WTC11 (cell line): ENCODE measurements at places on chromosomes 5 and 9. TPM values are rescaled to one million over a fixed set of nuclear protein-coding genes. Genes with fewer than 3 reads are reported as not detected.

DNA sequence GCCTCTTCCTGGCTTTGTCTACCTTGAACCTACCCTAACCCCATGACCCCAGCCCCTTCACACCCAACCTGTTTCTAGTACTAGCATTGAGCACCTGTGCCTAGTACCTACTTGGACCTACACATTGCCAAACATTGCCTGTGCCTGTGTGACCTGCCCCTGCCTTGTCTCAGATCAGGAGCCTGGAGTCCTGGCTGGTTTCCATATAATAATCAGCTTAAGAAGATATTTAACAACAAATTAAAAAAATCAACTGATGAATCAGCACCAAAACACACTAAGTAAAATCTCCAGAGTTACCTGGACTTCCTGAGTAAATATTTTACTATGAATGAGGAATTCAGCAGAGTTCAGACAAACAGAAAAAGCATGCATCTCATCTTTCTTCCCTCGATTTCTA is 17.7 kb downstream of the LPAR1 start:
- no peak for DNase-seq

DNA sequence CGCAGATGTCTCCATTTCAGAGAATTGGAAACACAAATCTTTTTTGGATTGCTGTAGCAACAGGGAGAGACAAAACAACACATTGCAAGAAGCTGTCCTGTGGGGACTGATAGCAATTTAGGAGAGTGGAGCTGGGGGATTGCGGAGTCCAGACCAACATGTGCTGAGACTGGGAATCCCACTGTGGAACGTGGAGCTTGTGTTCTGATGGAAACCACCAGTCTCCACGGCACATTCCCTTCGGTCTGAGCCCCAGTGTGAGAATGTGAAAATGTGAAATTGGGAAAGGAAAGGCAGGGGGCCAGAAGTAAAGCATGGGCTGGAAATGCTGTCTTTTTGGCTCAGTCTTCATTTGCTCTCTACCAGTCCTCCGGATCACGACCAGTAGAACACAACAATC is 348.8 kb upstream of the TNC start:
- DNase-seq = no peak

DNA sequence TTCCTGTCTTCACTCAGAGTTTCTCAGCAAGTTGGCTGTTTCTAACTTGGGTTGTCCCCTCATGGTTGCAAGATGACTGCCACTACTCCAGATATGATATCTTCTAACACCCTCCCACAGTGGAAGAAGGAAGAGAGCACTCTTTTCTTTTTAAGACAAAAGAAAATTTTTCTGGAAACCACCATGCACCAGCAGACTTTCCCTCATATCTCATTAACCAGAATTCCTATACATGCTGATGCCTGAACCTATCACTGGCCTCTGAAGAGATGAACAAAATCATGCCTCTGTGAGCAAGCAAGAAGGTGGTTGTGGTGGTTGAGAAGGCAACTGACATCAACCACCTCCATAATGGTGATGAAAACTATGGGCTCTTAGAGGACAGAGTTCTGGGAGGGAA is 56.8 kb downstream of the FEM1C start:
- no peak for DNase-seq

DNA sequence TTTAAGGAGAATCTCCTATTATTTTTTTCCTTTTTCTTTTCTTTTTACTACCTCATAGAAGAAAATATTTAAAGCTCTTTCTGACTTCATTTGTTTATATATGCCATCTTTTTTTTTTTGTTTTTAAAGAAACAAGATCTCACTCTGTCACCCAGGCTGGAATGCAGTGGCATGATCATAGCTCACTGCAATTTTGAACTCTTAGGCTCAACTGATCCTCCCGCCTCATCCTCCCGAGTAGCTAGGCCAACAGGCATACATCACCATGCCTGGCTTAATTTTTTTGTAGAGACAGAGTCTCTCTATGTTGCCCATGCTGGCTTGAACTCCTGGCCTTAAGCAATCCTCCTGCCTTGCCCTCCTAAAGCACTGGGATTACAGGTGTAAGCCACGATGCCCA is 59.5 kb downstream of the LNPEP start:
- DNase-seq = no peak

GRCh38 chr9:14888875-14889274 is 21.4 kb downstream of the FREM1 start:
- no peak for DNase-seq

GRCh38 chr5:54621709-54622108 is 104.2 kb downstream of the SNX18 start:
- no peak for DNase-seq

DNA sequence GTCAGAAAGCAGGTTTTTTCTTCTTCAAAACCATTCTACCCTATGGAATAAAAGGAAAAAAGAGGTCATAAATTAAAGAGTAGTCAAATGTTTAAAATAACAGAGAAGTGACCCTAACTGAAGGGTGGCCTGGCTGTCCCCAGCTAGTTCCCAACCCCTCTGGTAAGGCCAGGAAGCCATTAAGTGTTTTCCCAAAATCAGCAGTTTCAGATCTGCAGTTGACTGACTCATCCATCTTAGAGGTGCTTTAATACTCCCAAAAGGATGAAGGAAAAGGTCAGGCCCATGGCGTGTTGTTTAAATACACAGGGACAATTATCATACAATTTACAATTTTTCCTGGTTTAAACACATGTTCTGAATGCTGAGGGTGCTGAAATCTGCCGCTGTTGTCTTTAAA is 47.9 kb upstream of the TBC1D9B start:
- DNase-seq = no peak

DNA sequence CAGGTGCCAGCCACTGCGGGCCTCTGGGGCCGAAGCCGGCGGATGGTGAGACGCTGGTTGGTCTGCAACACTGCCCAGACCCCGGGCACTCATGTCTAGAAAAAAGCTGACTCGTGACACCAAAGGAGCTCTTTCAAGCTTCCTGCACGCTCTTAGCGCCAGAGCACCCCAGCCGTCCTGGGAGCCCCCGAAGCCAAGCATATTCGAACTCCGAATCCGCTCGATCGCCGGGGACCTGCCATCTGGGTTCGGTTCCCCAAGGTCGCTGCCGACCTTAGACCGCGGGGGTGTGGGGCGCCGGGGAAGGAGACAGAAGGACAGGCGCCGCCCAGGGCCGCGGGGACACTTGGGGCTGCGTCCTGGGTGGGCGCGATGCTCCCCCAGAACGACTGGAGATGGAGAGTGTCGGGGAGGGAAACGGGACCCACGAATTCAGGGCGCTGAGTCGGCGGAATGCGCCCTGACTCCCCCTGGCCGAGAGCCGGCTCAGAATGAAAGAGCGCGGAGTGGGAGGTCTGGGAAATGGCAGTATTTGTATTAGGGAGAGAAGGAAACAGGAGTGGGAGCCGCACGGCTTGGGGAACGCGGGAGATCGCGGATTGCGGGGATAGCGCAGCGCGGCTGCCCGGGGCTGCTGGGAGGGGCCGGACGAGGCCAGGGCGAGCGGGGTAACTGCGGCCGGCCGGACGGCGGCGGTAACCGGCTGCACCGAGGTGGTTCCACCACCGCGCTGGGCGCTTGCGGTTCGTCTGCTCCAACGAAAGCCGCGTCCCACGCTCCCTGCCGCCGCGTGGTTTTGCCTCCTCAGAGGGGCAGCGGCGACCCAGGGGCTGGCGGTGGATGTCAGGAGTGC is 20.1 kb upstream of the MARCHF6 start:
- DNase-seq = peak; percentile 65

- DNase-seq = no peak
These were observed 3.7 kb downstream of the HABP4 start for GRCh38 chr9:96453625-96454024.

DNA sequence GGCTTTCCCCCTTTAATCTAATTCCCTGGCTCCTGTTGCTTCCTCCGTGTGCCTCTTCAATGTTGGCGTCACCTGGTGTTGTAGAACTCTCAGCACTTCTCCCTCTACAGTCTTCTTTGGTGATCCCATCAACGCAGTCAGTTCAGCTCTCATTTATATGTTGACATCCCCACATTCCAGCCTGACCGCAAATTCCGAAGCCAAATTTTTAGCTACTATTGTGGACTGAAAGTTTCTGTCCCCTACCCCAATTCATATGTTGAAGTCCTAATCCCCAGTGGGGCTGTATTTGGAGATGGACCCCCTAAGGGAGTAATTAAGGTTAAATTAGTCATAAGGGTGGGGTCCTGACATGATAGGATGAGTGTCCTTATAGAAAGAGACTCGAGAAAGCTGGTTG is 210.6 kb upstream of the ADAMTSL1 start:
- DNase-seq = no peak

DNA sequence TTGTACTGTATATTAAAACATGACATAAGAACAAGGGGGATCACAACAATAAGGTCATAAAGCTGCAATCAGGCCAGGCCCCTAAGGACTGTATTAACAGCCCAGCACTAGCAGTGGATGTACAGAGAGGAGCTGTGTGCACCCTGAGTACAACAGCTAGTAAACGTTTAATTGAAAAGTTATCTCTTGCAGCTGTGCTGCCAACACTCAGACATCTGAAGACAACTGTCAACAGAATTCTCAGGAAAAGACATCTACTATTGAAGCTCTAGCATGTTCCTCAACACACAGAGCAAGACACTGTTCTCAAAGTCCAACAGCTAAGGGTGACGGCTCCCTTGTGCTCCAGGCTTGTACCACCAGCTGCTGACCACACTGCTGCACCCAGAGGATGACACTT is 199.6 kb downstream of the DCP2 start:
- no peak for DNase-seq

DNA sequence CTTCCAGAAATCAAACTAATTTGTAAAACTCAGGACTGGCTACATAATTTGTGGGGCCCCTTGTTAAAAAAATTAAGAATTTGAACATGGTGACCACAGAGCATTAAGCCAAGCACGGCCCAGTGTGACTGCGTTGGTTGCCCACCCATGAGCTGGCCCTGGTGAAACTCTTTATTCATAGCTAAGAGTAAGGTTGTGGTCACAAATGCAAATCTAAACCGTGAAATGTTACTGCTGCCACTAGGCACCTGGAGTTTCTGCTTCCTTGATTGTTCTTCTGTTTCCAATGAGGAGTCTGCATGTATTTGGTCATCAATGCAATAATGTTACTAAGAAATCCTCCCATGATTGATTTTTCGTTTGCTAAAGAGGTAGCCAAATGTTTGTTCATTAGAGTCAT is 4.2 kb downstream of the GCNT1 start:
- no peak for DNase-seq

DNA sequence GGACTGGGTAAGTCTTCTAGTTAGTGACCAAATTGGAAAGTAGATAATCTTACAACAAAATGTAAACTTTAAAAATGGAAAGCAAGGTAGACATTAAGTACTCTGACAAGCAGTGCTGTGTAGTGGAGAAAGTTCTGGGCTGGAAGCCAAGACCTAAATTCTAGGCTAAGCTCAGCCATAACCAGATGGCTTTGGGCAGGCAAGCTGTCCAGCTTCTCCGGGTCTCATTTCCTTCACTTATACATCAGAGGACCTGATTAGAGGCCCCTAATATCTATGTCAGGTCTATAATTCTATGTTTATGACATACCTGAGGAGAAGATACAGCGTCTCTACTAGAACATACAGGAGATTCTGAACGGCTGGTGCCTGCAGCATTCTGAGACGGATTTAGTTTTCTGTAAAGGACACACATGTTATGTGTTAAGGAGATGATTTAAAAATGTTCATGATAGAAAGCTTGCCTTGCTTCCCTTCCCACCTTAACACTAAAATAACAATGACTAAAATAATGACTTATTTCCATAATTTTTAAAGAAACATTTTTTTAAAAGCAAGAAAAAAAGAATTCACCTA is 61.2 kb downstream of the ELL2 start:
- DNase-seq = no peak

DNA sequence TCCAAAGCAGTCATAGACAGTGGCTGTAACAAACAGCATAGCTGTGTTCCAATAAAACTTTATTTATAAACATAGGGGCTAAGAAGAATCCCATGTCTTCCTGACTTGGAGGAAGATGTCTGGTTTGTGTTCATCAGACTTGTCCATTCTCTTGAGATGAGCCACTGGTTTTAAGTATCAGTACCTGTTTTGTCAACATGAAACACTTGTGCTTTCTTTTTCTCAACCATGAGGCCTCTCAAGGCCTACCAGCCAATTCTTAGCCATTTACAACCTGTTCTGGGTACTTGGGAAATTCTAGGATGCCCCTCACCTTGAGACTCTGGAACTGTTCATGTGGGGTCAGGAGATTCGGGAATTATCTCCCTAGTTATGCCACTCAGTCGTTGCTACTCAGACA is 154.3 kb upstream of the PPP1R2B start:
- no peak for DNase-seq

- no peak for DNase-seq
These were observed 15.9 kb downstream of the TLR4 start for GRCh38 chr9:117720066-117720465.

- DNase-seq = no peak
These were observed 90.9 kb downstream of the COL5A1 start for GRCh38 chr9:134732392-134733110.

GRCh38 chr9:5832071-5832537 is 813 bp downstream of the ERMP1 start:
- no peak for DNase-seq

DNA sequence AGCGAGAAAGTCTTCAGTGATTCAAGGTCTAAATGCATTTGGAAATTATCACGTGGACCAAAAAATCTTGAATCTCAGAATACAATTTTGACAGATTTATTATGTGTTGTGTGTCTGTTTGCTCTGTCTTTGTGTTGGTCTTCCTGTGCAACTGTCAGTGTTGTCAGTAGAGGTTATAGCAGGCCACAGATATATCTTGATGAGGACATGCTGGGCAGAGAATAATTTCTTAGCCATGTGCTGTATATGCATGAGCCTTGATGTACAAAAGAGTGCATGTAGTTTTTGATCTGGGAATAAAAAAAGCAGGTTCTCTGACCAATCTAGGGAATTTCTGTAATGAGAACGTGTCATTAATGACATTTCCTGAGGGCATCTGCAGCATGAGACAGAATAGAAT is 57.6 kb downstream of the ZSWIM6 start:
- no peak for DNase-seq

GRCh38 chr5:10308844-10309243 is 1.1 kb upstream of the CMBL start:
- DNase-seq = no peak

DNA sequence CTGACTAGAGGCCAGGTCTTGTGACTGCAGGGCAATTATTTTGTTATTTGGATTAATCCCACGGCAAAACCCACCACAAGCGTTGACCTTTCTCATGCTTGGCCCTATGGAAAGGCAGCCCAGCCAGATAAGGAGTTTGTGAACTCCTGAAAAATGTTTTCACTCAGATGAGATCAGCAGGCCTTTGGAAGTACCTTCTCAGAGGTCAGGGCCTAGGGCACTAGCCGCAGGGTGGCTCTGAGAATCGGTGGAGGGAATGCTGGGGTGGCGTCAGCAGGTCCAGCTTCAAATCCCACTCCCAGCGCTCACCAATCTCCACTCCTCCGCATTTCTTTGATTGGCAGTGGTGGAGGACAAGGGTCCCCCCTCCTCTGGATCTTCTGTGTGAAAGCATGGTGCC is 194.4 kb downstream of the GADD45G start:
- no peak for DNase-seq

- no peak for DNase-seq
These were observed 27.2 kb downstream of the NEK6 start for GRCh38 chr9:124284940-124285441.

IL4 gene
- total RNA-seq = not detected in 3 replicates

FAM221B gene
- total RNA-seq = 0.11 TPM in 1 of 3 replicates, not detected in the others

NUTM2G gene
- total RNA-seq = 0.14 to 0.50 TPM (median 0.27 TPM) in 3 replicates

REEP2 gene
- total RNA-seq = 47.7 to 51.1 TPM (median 50.9 TPM) in 3 replicates

SHISAL2B gene
- 11.1 to 15.2 TPM (median 14.8 TPM) in 3 replicates for total RNA-seq

BARHL1 gene
- total RNA-seq = 0.15 to 0.16 TPM in 2 of 3 replicates, not detected in the other
